ENCODE measurements at places on chromosomes 2 and 18.

- DNase-seq = peak; percentile 8
These were observed 121.1 kb downstream of the HDAC4 start for GRCh38 chr2:239279508-239280295.

GRCh38 chr2:173076581-173077345, 1.1 kb downstream of the MAP3K20 start:
- DNase-seq = peak; percentile 69

- no peak for DNase-seq
These were observed 7.1 kb downstream of the VPS54 start for GRCh38 chr2:64012115-64012514.

DNA sequence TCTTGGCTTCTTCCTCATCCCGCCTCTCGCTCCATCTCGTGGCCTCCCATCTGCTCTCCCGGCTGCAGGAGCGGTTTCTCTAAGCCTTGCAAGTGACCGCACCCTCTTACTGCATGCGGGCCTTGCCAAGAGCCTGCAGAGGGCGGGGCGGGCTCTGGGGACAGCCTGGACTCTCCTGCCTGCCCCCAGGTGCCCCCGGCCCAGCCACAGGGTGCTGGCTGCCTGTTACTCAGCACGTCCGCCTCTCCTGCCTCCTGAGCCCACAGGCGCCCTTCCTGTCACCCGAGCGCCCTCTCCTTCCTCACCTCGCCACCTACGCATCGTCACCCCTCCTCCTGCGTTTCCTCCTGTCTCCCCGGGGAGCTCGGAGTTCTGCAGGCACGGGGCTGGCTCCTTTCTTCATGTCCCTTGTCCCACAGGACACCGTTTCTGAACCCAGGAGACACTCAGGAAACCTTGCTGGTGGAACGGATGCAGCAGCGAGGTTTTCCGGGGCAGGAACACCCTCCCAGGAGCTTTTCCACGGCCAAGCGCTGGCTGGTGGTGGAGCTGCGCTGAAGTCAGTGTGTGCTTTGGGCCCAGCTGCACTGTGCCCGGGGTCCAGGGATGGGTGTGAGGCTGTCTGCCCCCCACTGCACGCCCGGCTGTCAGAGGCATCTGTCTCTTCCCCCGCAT, 28.5 kb downstream of the HPCAL1 start:
- DNase-seq = no peak

DNA sequence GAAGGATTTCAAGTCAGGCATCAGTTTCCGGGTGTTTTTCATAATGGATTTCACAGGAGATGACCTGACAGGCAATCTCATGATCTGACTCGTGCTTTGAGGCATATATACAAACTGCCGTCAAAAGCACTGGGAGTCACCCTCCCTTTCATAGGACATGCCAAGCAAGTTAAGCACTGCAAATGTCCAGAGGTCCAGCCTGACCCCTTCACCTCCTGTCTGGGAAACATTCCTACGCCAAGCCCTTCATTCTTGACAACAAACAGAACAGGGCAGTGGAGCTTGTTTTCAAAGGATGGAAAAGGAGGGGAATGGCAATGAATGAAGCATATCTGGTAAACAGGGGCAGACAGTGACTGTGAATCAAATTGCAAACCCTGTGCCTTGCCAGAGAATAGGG, 963.6 kb downstream of the BCL11A start:
- no peak for DNase-seq

DNA sequence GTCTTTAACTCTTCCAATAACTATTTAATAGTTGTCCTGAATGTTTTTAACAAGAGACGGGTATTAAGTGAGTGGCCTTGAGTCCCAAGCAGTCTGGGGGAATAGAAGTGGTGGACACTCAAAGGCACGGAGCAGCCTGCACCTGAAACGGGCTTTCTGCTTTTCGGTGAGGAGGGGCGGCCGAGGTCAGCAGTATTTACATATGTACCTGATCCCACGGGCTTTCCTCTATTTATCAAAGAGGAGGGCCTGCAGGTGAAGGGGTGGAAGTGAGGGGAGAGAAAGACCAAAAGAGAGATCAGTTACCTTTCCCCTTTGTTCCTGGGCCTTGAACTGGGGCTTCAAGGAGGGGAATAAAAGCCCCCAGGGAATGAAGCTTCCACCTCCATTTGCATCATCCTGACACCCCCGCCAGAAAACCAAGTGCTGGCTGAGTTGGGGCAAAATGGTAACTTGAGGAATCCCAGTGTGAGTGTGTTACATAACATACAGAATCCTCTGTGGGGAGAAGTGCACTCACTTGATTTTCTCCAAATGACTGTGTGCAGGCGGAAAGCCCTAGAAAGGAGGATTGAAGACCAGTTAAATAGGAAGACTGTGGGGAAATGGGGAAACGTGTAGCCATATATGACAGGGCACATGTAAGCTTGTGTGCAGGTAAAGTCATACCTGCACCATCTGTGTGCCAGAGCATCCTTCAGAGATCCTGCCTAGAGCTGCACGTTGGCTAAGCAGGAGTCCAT, 12.4 kb downstream of the POU3F3 start:
- no peak for DNase-seq

GRCh38 chr18:44537526-44537925, 143.2 kb upstream of the SETBP1 start:
- no peak for DNase-seq

GRCh38 chr2:129653246-129653645, 326.2 kb upstream of the RAB6C start:
- no peak for DNase-seq

- DNase-seq = no peak
These were observed 6.6 kb downstream of the EMX1 start for GRCh38 chr2:72923833-72924352.

GRCh38 chr2:7601990-7602389, 684.8 kb downstream of the RNF144A start:
- no peak for DNase-seq

- DNase-seq = no peak
These were observed 141.0 kb downstream of the UXS1 start for GRCh38 chr2:106053116-106053515.

- peak; percentile 90 for DNase-seq
These were observed at the start of gene KIDINS220 for GRCh38 chr2:8836971-8837794. Gene KIDINS220, minus strand, starts transcription at chr2:8837613. Its CDS starts 10,520 bp downstream, at chr2:8827093.

GRCh38 chr18:47750889-47751423, 179.5 kb downstream of the SMAD2 start:
- no peak for DNase-seq

DNA sequence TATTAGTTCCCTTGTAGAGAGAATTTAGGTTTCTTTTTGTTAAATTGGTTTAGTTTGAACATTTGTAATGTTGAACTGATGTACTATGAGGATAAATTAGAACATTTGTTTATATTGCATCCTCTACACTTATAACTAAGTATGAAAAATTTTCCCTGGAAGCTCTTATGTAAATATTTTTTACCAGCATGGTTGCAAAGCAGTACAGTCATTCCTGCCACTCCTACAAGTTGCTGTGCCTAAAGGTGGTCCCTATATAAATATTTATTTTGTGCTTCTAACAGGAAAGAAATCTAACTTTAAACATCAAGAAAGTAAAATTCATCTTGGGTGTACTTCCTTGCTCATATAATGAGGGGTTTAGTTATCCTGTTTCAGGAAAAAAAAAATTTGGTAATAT, 14.2 kb downstream of the TWSG1 start:
- DNase-seq = no peak

DNA sequence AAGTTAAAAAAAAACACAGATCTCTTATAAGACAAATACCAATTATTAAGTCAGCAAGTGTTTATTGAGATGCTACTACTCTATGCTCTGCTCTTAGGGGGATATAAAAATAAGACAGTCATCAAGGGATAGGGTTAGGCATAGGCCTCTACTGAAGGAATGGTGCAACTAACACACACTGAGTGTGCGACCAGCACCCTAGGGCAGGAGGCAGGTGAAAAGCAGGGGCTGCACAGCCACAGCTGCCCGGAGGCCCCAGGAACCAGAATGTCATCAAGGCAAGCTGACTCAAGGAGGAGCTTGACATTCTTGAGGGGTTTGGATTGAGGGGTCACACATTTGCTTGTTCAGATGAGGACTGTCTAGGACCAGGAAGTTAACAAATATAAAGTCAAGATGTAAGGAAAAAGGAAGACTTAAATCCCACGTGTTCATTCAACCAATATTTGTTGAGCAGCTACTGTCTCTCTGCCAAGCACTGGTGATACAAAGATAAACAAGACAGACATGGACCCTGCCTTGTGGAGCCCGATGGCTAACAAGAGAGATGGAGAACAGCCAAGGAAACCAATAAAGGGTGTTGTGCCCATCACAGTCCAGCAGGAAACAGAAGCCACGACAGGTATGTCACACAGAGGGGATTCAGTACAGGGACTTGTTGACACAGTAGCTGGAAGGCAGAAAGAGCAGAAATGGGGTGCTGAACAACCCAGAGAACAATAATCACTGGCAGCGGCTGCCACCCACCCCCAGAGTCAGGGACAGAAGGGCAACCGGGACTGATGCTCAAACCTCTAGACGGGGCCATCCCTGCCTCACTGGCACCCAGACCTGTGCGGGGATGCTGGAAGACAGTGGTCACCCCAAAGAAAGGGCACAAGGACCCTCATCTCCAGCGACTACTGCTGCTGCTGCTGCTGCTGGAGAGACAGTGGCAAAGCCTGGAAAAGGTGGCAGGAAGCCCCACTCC, 45.8 kb upstream of the MAL start:
- DNase-seq = no peak

GRCh38 chr2:32375228-32375892, 18.5 kb downstream of the BIRC6 start:
- no peak for DNase-seq

- DNase-seq = no peak
These were observed 8.5 kb upstream of the C2orf69 start for GRCh38 chr2:199902486-199903110.

DNA sequence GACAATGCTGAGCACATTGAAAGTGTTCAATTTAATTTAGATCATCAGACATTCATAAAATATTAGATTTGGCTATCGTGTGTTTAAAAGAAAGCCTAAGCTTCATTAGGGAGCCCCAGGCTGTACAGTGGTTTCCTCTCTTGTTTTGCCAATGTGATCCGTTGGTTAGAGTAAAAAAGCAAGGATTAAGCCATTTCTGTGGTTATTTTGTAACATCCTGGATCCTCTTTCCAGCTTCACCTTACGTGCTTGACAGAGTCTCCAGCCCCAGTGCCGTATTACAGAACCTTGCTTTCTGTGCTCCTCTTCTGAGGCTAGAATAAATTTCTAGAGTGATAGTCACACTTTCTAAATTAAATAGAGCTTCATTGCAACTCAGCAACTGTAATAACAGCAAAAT, 289.3 kb upstream of the LINC00305 start:
- DNase-seq = no peak
